ENCODE measurements at places on chromosomes 4 and X. TPM values are rescaled to one million over a fixed set of nuclear protein-coding genes. Genes with fewer than 3 reads are reported as not detected.

TIGD4 gene
- total RNA-seq, result under 0.01 TPM

POLN gene
- total RNA-seq, result 0.59 TPM

TRPC5OS gene
- total RNA-seq, result not detected

IBSP gene
- total RNA-seq, result not detected

IL21 gene
- total RNA-seq, result not detected

AREG gene
- total RNA-seq, result 10.0 TPM

CHIC2 gene
- 34.1 TPM for total RNA-seq

EGFL6 gene
- 0.15 TPM for total RNA-seq

MAGEC3 gene
- not detected for total RNA-seq

DCAF12L1 gene
- not detected for total RNA-seq

PRDM8 gene
- 5.2 TPM for total RNA-seq

FRMPD4 gene
- total RNA-seq, result 0.30 TPM

DOK7 gene
- total RNA-seq, result not detected

GPR143 gene
- total RNA-seq, result 1.7 TPM

SRPK3 gene
- total RNA-seq, result 0.59 TPM

CXCR3 gene
- total RNA-seq, result not detected

IL13RA2 gene
- total RNA-seq, result not detected

LRP2BP gene
- 0.34 TPM for total RNA-seq

FDCSP gene
- total RNA-seq, result not detected

HSFX2 gene
- not detected for total RNA-seq

Measured in bronchus fibroblast of lung (primary cell).